Anterior cingulate cortex (tissue), 58 donors: ENCODE measurements at places on chromosomes 4 and X.

DNA sequence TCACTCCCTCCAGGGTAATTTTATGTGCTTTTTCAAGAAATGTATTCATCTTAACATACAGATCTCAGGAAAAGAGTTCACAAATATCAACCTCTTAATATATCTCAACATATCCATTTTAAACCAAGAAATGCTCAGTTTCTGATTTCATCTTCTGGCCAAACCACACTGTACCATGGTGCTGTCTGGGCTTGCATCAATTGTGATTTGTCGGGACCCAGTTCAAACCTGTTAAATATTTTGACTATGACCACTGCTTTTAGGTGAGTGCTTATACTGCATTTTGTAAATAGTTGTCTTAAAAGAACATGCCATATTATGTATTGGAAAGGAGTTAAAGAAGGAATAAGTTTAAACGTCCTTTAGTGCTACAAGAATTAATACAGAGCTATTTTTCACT is 352.1 kb downstream of the SPOCK3 start:
- no peak for DNase-seq

GRCh38 chrX:154738011-154738738 is 12.7 kb downstream of the GAB3 start:
- no peak for DNase-seq

DNA sequence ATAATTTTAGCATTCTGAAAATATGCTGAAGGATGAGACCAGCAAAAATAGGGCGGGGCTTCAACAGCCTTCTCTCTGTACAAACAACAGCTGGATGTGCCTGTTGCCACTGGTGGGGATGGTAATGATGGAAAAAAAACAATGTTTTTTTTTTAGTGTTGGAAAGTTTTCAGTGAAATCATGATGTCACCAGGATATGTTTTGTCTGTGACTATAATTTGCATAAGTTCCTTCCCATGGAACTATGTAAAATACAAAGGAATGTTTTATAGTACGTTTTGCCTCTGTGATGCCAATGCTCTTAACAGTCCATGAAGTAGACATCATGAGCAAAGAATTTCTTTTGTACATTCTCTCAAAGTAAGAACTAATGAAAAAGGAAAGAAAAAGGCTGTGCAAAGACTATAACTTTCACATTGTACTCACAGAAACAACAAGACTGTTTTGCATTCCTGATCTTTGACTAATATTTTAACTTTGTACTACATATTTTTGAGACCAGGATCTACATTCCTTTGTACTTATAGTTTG is 589.7 kb downstream of the SPRY1 start:
- no peak for DNase-seq

- DNase-seq, result no peak
Measured at GRCh38 chrX:108419401-108419800, 18.8 kb downstream of the COL4A6 start.

GRCh38 chr4:136909626-136910025 is 622.7 kb downstream of the PCDH18 start:
- no peak for DNase-seq

GRCh38 chr4:150127757-150128156 is 49.5 kb downstream of the DCLK2 start:
- DNase-seq, result no peak

DNA sequence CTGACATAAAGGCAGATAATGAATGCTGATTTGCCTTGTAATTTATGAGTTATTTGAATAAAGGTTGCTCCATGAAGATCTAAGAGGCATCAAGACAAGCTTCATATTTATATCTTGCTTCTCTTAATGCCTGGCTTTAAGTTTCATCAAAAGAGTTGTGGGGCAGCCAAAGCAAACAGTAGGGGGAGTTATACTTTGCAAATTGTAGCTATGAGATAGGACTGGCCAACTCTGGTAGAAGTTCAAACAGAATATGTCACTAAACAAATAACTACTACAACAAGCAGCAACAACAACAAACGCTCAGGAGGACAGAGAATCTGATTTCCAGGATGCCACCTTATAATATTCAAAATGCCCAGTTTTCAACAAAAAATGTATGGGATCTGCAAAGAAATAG is 69.1 kb upstream of the PLAC1 start:
- DNase-seq, result no peak

GRCh38 chr4:145436114-145436513 is 45.5 kb upstream of the SMAD1 start:
- no peak for DNase-seq

DNA sequence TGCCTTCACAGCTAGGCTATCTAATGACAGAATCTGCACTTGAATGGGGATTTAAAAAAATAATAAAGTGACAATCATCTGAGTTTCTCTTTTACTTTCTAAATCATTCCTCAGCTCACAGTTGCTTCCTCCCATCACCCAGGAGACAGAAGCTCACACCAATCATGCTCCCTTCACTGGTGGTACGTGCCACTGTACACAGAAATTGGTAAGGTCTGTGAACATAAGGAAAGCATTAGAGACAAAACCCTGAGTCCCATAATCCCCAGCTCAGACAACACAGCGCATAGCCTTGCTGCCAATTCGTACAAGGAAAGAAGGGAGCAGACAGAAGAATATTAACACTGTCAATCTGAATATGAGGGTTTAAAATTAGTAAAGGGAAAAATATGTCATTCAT is 133.1 kb downstream of the IDS start:
- DNase-seq, result no peak

- no peak for DNase-seq
Measured at GRCh38 chrX:100924375-100924774, 4.3 kb downstream of the XKRX start.

GRCh38 chrX:10133980-10134676 is 22.6 kb upstream of the CLCN4 start:
- no peak for DNase-seq

GRCh38 chr4:52157641-52158316 is 106.7 kb downstream of the SPATA18 start:
- no peak for DNase-seq

DNA sequence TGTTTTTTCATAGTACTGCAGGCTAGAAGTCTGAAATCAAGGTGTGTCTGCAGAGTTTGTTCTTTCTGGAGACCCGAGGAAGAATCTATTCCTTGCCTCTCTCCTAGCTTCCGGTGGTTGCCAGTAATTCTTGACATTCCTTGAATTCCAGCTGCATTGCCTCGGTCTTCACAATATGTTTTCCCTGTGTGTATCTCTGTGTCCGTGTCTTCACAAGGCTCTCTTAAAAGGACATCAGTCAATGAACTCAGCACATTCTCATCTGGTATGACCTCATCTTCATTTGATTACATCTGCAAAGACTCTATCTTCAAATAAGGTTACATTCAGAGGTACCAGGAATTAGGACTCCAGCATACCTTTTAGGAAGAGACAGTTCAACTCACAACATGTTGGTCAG is 163.4 kb downstream of the BANK1 start:
- DNase-seq, result no peak

GRCh38 chr4:169184236-169184635 is 86.5 kb downstream of the SH3RF1 start:
- no peak for DNase-seq

- DNase-seq, result no peak
Measured at GRCh38 chr4:122827879-122828601, 1.4 kb downstream of the FGF2 start.

DNA sequence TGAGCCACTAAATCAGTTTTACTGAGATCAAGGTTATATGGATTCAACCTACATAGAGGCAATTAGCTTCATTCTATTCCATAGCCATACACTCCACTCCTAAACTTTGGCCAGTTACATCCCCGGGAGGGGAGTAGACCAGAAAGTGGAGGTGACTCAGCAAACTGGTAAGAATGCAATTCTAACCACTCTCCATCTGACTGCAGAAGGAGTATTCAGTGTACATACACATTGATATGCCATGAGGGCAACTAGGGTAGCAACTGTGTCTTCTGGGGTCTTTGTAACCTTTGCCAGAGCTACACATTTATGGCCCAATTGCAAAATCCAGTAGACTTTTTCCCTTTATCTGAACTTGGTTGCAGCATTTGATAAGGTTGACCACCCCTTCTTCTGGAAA is 7.6 kb downstream of the SLC25A43 start:
- DNase-seq, result no peak
